Glomerular endothelial cell (primary cell): ENCODE measurements at places on chromosomes 7 and 10.

GRCh38 chr7:104241538-104242209, 33.9 kb upstream of the ORC5 start:
- DNase-seq: no peak

GRCh38 chr7:136359333-136359903, 382.3 kb upstream of the MTPN start:
- no peak for DNase-seq

DNA sequence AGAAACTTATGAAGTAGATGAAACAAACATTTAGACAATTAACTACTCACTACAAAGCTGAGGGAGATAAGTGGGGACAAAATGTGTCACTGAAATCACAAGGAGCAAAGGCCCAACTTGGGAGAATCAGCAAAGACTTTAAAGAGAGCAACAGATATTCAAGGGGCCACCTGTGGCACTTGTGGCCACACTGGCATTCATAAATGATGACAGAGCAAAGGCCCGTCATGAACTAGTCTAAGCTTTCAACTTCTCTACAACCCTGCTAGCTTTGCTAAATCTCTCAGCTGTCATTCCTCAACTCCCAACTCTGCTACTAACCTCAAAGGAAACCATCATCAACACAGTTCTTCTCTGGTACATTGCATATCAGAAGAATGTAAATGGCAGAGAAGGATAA, 178.4 kb downstream of the CPEB3 start:
- DNase-seq: no peak

GRCh38 chr10:9296190-9296589, 1241.7 kb downstream of the GATA3 start:
- no peak for DNase-seq

DNA sequence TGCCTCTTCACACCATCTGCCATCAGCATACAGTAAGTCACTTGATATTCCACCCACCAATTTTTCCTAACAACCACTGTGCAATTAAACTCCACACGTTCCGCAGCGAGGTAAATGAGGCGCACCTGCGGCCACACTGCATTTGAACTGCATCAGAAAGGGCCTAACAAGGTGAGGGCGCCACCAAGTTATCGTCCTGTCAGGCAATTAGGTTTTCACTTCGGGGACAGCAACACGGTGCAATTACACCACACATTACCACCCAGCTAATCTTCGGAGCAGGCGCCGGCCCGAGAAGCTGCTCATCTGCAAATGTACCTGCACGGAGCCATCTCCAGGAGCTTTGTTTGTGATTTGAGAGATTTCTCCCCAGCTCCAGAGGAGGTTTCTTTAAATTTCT, 84.4 kb downstream of the EBF3 start:
- no peak for DNase-seq

DNA sequence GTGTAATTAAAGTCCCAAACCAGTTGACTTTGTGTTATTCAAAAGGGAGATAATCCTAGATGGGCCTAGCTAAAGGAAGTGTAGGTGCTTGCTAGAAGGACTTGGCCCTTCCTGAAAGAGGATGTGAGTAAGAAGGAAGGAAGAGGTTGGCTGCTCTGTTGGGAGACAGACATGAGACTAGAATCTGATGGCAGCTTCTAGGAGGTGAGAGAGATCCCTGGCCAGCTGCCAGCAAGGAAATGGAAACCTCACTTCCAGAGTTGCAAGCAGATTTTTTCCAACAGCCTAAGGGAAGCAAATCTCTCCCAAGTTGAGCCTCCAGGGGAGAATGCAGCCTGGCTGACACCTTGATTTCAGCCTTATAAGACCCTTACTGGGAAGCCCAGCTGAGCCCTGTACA, 368.4 kb upstream of the ZMIZ1 start:
- peak; percentile 29 for DNase-seq

GRCh38 chr7:23520582-23520981, 11.2 kb downstream of the TRA2A start:
- no peak for DNase-seq

DNA sequence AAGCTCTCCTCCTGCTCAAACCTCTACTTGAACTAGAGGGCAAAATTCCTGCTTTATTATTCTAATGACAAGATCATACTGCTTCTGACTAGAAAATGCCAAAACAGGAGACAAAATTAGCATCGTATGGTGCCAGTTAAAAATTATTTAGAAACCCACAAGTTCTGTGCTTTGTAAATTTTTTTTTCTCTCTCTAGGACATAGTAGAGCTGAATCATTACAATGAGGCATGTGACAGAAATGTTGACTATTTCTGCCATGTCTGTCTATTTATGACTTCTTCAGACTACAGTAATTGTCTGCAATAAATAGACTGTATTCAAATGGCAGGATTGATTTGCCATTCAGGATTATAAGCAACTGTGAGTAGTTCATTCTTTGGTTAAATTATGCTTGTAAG, 335.8 kb downstream of the PRPF18 start:
- no peak for DNase-seq

DNA sequence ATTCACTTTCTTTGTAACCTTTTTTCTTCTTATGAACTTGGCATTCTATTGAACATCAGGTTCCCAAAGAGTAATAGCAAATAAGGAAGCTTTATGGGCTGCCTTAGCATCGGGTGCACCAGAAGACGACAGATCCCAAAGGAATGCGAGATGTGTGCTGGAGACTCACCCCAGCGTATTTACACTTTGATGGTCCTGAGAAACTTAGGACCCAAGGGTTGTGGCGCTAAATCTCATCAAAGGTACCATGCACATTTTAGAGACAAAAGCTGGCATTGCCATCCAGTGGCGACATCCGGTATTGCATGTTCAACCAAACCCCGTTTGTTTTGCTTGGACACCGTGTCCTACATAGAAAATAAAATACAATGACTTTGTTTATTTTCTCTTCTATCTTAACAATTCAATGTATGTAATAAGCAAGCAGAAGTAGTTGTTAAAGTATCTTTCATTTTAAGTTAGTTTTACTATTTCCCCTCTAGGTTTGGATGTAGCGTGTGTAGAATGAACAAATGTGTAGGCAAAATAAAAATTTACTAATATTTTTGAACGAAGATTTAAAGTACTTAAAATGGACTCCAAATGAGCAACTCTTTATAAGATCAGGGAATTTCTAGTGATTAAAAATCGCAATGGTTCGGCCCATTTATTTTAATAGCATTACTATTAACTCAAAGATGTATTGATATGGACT, 1154.8 kb downstream of the GATA3 start:
- peak; percentile 65 for DNase-seq
